ENCODE measurements at places on chromosomes 7 and 10. TPM values are rescaled to one million over a fixed set of nuclear protein-coding genes. Genes with fewer than 3 reads are reported as not detected.

Gene IL6
- not detected for total RNA-seq

Gene GAD2
- not detected for total RNA-seq

DNA sequence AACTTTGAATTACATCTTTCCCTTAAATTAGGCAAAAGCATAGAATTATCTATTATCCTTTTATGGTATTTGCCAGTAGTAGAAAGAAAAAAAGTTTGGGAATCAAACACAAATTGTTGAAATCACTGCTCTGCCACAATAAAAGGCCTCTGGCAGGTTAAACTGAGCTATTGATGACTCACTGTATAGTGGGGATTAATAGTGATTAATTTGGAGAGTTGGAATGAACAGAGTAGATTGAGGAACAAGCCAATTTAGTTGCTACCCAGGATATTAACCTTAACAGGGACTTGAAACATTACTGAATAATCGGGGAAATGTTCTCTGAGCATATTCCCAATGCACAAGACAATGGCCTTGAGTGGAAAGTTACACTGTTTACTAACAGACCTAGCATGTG, 33.1 kb downstream of the MASTL start:
- DNase-seq, result no peak

DNA sequence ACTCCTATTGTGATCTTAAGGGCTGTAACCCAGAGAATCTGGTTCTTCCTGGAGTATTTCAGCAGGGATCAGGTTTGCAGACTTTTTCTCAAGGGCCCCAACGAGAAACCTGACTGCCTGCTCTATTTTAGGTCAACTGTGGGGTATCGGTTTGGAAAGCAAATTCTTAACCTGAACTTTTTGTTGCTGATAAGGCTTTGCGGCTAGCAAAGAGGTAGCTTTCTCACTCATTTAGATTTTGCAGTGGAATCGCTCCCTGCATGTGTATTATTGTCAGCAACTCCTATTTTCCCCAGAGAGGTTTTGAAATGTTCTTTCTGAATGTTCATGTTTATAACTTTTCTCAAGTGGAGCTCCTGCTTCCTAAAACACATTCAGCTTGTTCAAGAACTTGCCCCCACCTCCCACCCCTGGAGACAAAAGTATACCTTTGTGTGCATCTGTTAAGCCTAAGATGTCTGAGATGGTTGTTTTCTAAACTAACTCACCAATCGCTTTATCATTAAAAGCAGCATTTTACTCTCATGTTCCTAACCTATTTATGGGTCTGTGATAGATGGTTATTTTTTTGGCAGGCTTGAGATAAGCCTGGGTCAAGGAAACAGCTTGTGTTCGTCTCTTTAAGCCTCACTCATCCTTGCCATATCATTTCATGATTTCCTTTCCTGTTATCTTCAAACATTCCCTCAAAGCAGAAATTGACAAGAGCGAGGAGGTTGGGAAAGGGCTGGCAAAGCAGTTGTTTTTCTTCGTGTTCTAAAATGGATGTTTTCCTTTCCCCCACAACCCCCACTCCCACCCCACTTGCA, 129.8 kb downstream of the BAMBI start:
- DNase-seq, result no peak

DNA sequence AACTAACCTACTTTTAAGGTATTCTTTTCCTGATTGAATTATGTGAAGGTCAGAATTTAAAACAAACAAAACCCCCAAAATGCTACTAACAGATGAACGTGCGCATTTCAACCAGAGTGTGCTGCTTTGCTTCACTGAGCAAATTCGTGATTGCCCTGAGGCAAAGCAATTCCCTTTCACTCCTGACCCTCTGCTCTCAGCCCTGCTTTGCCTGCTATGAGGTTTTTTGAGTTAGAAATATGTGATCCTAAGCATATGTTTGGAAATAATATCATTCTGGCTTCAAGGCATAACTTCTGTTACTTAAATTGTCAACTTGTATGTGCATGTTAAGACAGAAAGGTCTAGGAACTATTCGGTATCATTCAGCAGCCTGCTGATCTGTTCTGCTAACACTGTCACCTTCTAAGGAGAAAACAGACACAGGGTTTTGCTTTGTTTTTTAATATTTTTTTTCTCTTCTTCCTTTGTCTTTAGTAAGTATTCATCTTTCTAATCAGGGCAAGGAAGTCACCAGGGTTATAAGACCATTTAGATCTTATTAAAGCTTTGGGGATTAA, 124.2 kb downstream of the GNAT3 start:
- no peak for DNase-seq
